Bladder microvascular endothelial cell (primary cell): ENCODE measurements at places on chromosomes 1 and 21. TPM values are rescaled to one million over a fixed set of nuclear protein-coding genes. Genes with fewer than 3 reads are reported as not detected.

OR2L13 gene
- not detected in 2 replicates for total RNA-seq

ATP8B2 gene
- 60.7 and 69.6 TPM in 2 replicates for total RNA-seq

ZSWIM5 gene
- 0.16 and 11.3 TPM in 2 replicates for total RNA-seq

UBL4B gene
- not detected in 2 replicates for total RNA-seq

LIN28A gene
- total RNA-seq = not detected in 2 replicates

NR5A2 gene
- total RNA-seq = 4.7 and 16.8 TPM in 2 replicates

RAB3B gene
- total RNA-seq = 0.32 and 5.4 TPM in 2 replicates

CYB5RL gene
- total RNA-seq = 2.3 and 5.6 TPM in 2 replicates

DISP3 gene
- total RNA-seq = under 0.01 and 0.06 TPM in 2 replicates

HES4 gene
- 19.6 and 32.3 TPM in 2 replicates for total RNA-seq

NBPF4 gene
- not detected in 2 replicates for total RNA-seq

TLCD4 gene
- total RNA-seq = 0.13 and 0.16 TPM in 2 replicates

TNNI3K gene
- not detected in 2 replicates for total RNA-seq

HCRTR1 gene
- total RNA-seq = 0.65 and 5.2 TPM in 2 replicates

TIE1 gene
- 740 and 1,208 TPM in 2 replicates for total RNA-seq

ZBTB37 gene
- 2.3 and 6.2 TPM in 2 replicates for total RNA-seq

HMGCL gene
- total RNA-seq = 38.2 and 50.2 TPM in 2 replicates

PAPPA2 gene
- total RNA-seq = 0.16 and 0.31 TPM in 2 replicates

SPATA1 gene
- 0.81 and 0.82 TPM in 2 replicates for total RNA-seq

TMEM54 gene
- total RNA-seq = 10.0 and 24.0 TPM in 2 replicates

AADACL3 gene
- not detected in 2 replicates for total RNA-seq

CFAP107 gene
- total RNA-seq = not detected in 2 replicates
